ENCODE measurements at places on chromosomes 5 and 9.

DNA sequence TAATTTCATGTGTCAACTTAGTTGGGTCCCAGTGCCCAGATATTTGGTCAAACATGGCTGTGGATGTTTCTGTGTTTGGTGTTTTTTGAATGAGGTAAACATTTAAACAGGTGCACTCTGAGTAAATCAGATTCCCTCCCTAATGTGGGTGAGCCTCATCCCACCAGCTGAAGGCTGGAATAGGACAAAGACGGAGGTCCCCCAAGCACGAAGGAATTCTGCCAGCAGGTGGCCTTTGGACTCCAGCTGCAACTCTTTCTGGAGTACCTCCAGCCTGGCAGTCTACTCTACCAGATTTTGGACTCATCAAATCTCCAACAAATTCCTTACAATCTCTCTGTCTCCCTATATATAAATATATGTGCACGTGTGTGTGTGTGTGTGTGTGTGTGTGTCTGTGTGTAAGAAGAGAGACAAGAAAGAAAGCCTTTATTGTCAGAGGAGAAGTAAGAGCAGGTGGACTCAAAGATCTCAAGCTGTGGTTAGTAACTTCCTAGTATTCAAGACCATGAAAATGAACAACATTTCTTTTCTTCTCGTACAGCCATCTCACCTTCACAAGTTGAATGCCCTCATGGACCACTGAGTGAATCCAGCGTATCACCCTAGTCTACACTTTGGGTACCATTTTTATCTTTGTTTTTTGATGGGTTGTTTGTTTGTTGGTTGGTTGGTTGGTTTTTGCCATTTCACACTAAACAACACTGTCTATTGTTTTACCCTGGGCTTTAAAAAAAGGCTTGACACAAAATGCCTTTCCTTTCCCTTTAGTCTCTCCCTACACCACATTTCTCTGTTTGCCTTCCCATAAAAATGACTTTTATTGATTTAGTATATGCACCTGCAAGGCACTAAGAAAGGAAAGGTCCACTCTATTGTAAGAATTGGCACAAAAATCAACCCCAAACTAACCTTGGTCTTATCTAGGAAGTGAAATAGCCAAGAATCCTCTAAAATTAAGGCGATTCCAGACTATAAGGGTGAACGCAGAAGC, 118.7 kb downstream of the TENT4A start:
- DNase-seq, result no peak

DNA sequence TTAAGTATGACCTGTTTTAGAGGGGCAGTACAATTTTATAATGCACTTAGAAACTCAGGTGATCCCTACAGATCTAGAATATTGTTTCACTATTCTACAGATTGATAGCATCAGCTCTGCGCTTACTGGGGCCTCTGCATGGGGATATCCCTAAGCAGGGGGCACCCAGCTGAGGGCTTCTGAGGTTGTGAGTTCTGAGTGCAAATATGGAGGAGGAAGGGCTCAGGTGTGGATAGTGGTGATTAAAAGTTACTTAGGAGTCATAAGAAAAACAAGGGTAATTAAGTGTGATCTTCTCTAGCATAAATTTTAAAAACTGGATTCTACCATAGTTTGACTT, 274.4 kb downstream of the EFNA5 start:
- DNase-seq, result no peak

DNA sequence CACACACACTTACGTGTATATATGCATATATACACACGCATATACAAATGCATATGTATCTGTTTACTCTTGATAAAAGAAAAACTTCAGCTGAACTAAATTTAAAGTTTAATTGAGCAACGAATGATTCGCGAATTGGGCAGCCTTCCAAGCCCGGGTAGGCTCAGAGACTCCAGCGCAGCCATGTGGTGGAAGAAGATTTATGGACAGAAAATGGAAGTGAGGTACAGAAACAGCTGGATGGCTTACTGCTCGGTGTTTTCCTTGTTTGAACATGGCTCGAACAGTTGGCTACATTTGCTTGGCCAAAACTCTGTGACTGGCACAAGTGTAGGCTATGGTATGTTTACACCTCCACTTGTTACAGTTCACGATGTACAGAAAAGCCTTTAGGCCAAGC, 239.3 kb upstream of the PRDM9 start:
- DNase-seq, result no peak

- DNase-seq, result no peak
Observed at GRCh38 chr9:128226412-128226801, 23.2 kb downstream of the DNM1 start.

DNA sequence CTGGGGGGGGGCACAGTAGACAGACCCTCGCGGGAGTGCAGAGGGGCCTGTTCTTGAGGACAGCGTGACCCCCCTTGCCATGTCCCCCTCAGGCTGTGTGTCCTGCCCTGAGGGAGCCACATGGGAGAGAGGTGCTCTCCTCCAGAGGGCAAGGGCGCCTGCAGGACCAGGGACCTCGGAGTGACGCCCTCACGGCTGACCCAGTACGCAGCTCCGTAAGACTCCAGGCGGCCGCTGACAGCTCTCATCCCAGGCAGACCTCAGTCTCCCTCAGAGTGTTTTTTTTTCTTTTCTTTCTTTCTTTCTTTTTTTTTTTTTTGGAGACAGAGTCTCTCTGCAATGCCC, 27.3 kb downstream of the EXD3 start:
- DNase-seq, result no peak

DNA sequence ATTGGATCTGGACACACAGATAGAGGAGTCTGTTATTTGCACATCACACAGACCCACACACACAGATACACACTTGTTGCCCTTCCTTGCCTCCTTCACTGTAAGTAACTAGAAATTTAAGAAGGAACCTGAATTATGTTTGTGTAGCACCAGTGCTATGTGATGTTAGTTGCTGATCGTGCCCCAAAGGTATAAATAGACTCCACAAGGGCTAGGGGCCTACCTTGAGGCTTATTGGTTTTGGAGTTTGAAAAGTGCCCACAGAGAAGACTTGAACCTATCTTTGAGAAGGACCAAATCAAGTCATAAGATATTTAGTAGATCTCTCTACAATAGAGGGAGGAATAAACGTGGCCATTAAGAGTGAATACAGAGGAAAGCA, 8.8 kb upstream of the TGFBI start:
- DNase-seq, result no peak

Measured in HS-5 (cell line).